ENCODE measurements at places on chromosomes 12 and 14. TPM values are rescaled to one million over a fixed set of nuclear protein-coding genes. Genes with fewer than 3 reads are reported as not detected.

The CFAP54 gene
- total RNA-seq = 0.63 TPM

The CTSG gene
- total RNA-seq = not detected

The IL22 gene
- not detected for total RNA-seq

The MYL6B gene
- total RNA-seq = 56.0 TPM

The PTPRB gene
- 0.35 TPM for total RNA-seq

The VIPAS39 gene
- 10.3 TPM for total RNA-seq

The CLECL1 gene
- not detected for total RNA-seq

The FOS gene
- total RNA-seq = 192 TPM

The SLC2A14 gene
- 0.05 TPM for total RNA-seq

The TAS2R20 gene
- total RNA-seq = 0.21 TPM

The GPRC5A gene
- total RNA-seq = 31.9 TPM

The HOXC6 gene
- not detected for total RNA-seq

The GPHB5 gene
- total RNA-seq = not detected

The PMEL gene
- 1.9 TPM for total RNA-seq
